ENCODE measurements at places on chromosomes 2 and 18. TPM values are rescaled to one million over a fixed set of nuclear protein-coding genes. Genes with fewer than 3 reads are reported as not detected.

Gene TUBA3E
- 0.78 TPM for total RNA-seq

Gene TGOLN2
- total RNA-seq = 113 TPM

Gene MAB21L4
- total RNA-seq = 0.16 TPM

Gene CHRNA1
- total RNA-seq = not detected

Gene MPP4
- 0.10 TPM for total RNA-seq

Gene TRABD2A
- 12.9 TPM for total RNA-seq

Gene CPS1
- 10.7 TPM for total RNA-seq

Gene ACTG2
- total RNA-seq = not detected

Gene TEX44
- not detected for total RNA-seq

Gene TIGD1
- total RNA-seq = 4.6 TPM

Gene RAD51AP2
- not detected for total RNA-seq

Gene SLC5A6
- 73.0 TPM for total RNA-seq

Gene RFTN2
- not detected for total RNA-seq

Gene FSHR
- total RNA-seq = not detected

Gene SRD5A2
- not detected for total RNA-seq

Gene IL1B
- 0.33 TPM for total RNA-seq

Gene DPP4
- 0.79 TPM for total RNA-seq

Gene SFT2D3
- 5.8 TPM for total RNA-seq

Gene CCDC178
- total RNA-seq = not detected

Gene MC2R
- total RNA-seq = not detected

Gene ZNF2
- total RNA-seq = 2.4 TPM

Gene KIAA2012
- total RNA-seq = not detected

Gene DGUOK
- total RNA-seq = 154 TPM

Gene POTEC
- not detected for total RNA-seq

Gene EFHD1
- total RNA-seq = 1.8 TPM

Gene STPG4
- not detected for total RNA-seq

Gene IL1F10
- not detected for total RNA-seq

Gene RUFY4
- not detected for total RNA-seq

Gene CYS1
- 1.2 TPM for total RNA-seq

Gene CERS6
- total RNA-seq = 15.1 TPM

Gene XIRP2
- not detected for total RNA-seq

Gene C18orf32
- total RNA-seq = 21.6 TPM

Gene C2orf15
- 0.99 TPM for total RNA-seq

Gene OR6B2
- total RNA-seq = not detected

Gene AQP12A
- total RNA-seq = not detected

Gene FKBP7
- 8.9 TPM for total RNA-seq

Gene IL1RL1
- 0.78 TPM for total RNA-seq

Gene CREG2
- 9.9 TPM for total RNA-seq

Gene IL36RN
- 0.13 TPM for total RNA-seq

Gene SMYD1
- not detected for total RNA-seq

Gene BMP10
- total RNA-seq = not detected

Gene TTC39C
- 13.6 TPM for total RNA-seq

Gene CIDEA
- not detected for total RNA-seq

Gene TOGARAM2
- not detected for total RNA-seq

Gene FAM210A
- total RNA-seq = 21.9 TPM

Gene SLC14A1
- total RNA-seq = not detected

Gene ASTL
- not detected for total RNA-seq

Gene PNKD
- 64.1 TPM for total RNA-seq

Gene RHBDD1
- total RNA-seq = 10.8 TPM

Gene KRTCAP3
- 0.90 TPM for total RNA-seq

Gene STEAP3
- total RNA-seq = 32.7 TPM

Gene TTC31
- total RNA-seq = 16.6 TPM

Gene HAAO
- not detected for total RNA-seq

Gene SERPINB10
- total RNA-seq = not detected
